ENCODE measurements at places on chromosomes 5 and 9. TPM values are rescaled to one million over a fixed set of nuclear protein-coding genes. Genes with fewer than 3 reads are reported as not detected.
A peak's percentile ranks its signal among the peaks of the same experiment; 100 is the strongest.

DNA sequence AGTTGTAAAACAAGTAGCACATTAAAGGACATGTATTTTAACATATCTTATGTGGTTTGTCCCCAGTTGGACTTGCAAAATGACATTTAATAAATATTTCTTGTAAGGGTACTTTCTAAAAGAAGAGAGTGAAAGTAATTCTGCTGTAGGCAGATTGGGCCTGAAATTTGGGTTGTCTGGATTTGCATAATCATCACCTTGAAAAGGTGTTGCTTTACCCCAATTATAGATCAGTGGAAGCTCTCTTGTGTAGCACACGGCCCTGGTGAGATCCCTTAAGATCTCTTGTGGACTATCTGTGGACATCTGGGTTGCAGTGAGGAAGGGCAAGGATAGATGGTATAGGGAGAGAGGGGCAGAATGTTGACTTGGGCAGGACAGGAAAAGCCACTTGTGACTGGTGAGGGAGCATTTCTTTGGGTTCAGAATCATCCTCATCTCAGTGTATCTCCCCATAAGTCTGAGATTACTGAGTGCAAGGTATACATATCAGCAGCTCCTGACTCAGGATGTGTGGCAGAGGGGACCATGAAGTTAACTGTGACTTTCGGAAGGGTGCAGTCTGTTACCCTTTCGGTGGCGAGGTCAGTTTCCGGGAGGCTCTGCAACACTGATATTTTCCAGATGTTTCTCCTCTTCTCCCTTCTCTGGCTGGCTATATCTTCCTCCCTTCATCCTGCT is 2.0 kb upstream of the TNFAIP8 start:
- peak; percentile 61 for DNase-seq
- H3K27me3 ChIP-seq = no peaks in the 10 kb centered on the region
- peak overlapping the region; percentile 81 for H3K27ac ChIP-seq
- H3K4me3 ChIP-seq = peak overlapping the region; percentile 45
- peaks cover 53% of the 10 kb centered on the region for H3K36me3 ChIP-seq
- H3K4me1 ChIP-seq = peaks cover 61% of the 10 kb centered on the region

DNA sequence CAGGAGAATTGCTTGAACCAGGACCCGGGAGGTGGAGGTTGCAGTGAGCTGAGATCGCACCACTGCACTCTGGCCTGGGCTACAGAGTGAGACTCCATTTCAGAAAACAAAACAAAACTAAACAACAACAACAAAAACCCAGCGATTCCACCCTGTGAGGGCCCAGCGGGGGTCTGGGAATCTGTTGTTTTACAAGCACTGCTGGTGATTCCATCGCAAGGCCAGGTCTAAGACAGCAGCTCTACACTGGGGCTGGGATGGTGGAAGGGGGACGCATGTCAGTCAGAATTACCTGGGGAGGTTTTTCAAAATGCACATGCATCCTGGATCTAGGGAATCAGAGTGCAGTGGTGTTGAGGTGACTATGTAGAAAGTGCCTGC is 90.9 kb downstream of the ANKRD55 start:
- no peaks in the 10 kb centered on the region for H3K27me3 ChIP-seq
- no peak overlapping the region for H3K4me3 ChIP-seq
- peaks cover 35% of the 10 kb centered on the region for H3K4me1 ChIP-seq

DNA sequence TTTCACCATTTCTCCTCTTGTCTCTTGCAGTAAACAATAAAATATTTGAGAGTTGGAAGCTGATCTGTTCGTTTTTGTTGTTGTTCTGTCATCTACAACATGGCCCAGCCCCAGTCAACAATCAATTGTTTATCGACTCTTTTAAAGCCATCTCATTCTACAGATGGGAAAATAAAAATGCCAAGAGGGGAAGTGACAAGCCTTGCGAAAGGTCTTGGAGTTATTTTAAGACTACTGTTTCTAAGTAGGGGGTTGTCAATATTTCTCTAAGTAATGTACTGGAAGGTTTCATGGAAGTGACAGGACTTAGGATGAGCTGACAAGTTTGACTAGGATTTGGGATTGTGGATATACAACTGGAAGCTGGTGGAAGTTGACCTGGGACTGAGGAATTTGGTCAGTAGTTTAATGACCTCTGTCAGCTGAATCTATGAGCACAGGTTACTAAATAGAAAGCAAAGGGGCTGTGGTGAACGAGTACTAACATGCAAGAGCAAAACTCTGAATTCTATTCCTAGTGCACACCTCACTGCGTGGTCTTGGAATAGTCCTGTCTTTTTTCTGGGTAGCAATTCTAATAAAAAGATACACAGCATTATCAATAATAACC is 57.5 kb upstream of the ADRB2 start:
- H3K36me3 ChIP-seq = no peaks in the 10 kb centered on the region
- H3K27me3 ChIP-seq = peaks cover 27% of the 10 kb centered on the region
- no peak overlapping the region for H3K27ac ChIP-seq
- no peaks in the 10 kb centered on the region for H3K4me1 ChIP-seq
- H3K4me3 ChIP-seq = no peak overlapping the region
- DNase-seq = no peak

- H3K27me3 ChIP-seq = no peaks in the 10 kb centered on the region
- DNase-seq = no peak
- H3K27ac ChIP-seq = no peak overlapping the region
- no peak overlapping the region for H3K4me3 ChIP-seq
Observed at GRCh38 chr5:68189613-68190012, 25.9 kb upstream of the PIK3R1 start.

- H3K36me3 ChIP-seq = peaks cover 22% of the 10 kb centered on the region
- H3K4me3 ChIP-seq = no peak overlapping the region
- no peaks in the 10 kb centered on the region for H3K4me1 ChIP-seq
- H3K27me3 ChIP-seq = no peaks in the 10 kb centered on the region
- DNase-seq = no peak
Observed at GRCh38 chr5:103094737-103095136, 25.2 kb downstream of the GIN1 start.

DNA sequence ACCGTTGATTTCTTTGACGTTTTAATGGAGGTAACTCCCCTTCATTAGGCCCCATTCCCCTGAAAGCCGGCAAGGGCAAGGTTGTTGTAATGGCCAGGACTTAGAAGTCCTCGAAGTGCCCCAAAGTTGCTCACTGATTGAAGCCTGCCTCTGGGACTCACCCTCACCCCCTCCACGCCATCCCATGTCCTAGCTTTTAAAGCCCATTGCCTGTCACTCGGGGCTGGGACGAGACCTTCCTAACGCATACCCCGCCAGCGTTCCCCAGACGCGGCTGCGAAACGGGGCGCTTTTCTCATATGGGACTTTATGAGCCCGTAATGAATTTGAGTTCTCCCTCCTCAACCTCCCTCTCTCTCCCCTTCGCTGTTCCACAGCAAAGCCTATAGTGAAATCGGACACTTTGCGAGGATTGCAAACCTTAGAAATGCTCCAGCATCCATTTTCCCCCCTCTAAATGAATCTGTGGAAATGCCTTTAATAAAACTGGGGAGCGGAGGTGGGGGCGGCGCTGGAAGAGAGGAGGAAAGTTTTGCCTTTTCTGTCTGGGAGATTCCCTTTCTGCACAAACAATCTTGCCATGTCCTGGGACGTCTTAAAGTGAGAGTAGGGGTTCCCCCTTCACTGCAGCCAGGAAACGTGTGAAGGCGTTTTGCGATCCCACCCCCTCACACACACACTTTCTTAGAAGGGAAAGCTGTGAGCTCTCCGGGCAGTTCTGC is 1.5 kb downstream of the PAPPA start:
- peaks cover 69% of the 10 kb centered on the region for H3K27me3 ChIP-seq
- H3K4me3 ChIP-seq = no peak overlapping the region
- H3K4me1 ChIP-seq = peaks cover 8% of the 10 kb centered on the region
- H3K36me3 ChIP-seq = no peaks in the 10 kb centered on the region
- DNase-seq = no peak

GRCh38 chr9:136482046-136482792 is 621 bp downstream of the SEC16A start:
- H3K4me3 ChIP-seq = peak overlapping the region; percentile 87
- H3K27ac ChIP-seq = peak overlapping the region; percentile 98
- H3K36me3 ChIP-seq = peaks cover 27% of the 10 kb centered on the region
- H3K27me3 ChIP-seq = no peaks in the 10 kb centered on the region
- H3K4me1 ChIP-seq = peaks cover 35% of the 10 kb centered on the region

- H3K36me3 ChIP-seq = no peaks in the 10 kb centered on the region
- H3K27ac ChIP-seq = no peak overlapping the region
- peak; percentile 52 for DNase-seq
- H3K4me3 ChIP-seq = no peak overlapping the region
- H3K4me1 ChIP-seq = peaks cover 23% of the 10 kb centered on the region
- peaks cover 5% of the 10 kb centered on the region for H3K27me3 ChIP-seq
Observed at GRCh38 chr5:109656829-109657228, 32.9 kb upstream of the MAN2A1 start.

- no peak overlapping the region for H3K27ac ChIP-seq
- no peaks in the 10 kb centered on the region for H3K27me3 ChIP-seq
- H3K4me1 ChIP-seq = peaks cover 2% of the 10 kb centered on the region
- no peak overlapping the region for H3K4me3 ChIP-seq
Observed at GRCh38 chr5:168947212-168947868, 353.6 kb downstream of the SLIT3 start.

DNA sequence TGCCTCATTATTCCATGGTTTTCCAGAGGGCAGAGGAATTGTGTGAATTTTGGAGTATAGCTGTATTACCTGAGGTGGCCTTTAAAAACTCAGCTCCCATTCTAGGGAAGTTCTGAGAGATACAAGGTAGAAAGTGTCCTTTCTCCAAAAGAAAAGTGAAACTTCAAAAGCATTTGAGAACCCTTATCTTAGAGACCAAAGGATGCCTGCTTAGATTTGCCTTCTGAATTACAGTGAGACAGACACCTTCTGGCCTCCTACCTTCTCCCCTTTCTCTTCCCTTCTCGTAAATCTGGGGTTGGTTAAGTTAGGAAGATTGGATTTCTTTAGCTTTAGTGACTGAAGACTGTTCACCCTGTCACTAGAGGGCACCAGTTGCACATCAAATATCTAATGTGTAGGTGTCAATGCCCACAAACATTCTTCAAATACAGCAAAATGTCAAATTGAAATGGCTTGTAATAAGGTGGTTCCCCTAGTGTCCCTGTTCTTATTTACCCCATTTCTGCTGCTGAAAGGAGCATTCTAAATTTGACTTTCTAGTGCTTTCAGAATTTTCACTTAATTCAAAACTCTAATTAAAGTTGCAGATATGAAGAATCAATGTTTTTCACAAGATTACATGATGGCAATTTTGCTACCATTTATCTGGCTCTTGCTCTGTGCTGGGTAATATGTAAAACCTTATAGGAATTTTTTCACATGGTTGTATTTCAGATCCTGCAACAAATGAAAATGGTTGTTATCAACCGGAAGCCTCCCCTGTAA is 46.7 kb downstream of the PRRC1 start:
- peaks cover 11% of the 10 kb centered on the region for H3K4me1 ChIP-seq
- H3K27me3 ChIP-seq = peaks cover 10% of the 10 kb centered on the region
- H3K4me3 ChIP-seq = no peak overlapping the region
- peak; percentile 74 for DNase-seq

GRCh38 chr5:158868546-158868945 is 231.2 kb downstream of the EBF1 start:
- DNase-seq = no peak
- no peaks in the 10 kb centered on the region for H3K4me1 ChIP-seq
- H3K4me3 ChIP-seq = no peak overlapping the region
- no peaks in the 10 kb centered on the region for H3K36me3 ChIP-seq

DNA sequence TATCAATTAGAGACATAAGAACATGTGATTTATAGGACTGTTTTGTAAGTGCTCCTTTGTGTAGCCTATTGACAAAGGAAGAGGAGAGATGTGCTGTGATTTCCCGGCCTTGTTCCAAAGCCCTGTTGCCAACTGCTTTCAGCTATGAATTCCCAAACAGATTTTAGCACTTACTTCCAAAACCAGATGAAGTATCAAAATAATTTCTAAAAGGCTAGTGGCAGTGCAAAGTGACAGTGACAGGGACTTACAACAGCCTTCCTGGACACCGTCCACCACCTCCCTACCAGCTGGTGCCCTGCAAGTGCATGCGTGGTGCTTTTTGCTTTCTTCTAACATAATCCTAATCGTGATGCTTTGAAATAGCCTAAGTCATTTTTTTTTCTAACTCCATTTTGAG is 254.1 kb upstream of the ACTBL2 start:
- no peak overlapping the region for H3K27ac ChIP-seq
- no peak for DNase-seq
- no peaks in the 10 kb centered on the region for H3K4me1 ChIP-seq
- H3K27me3 ChIP-seq = peaks cover 4% of the 10 kb centered on the region

- H3K4me3 ChIP-seq = no peak overlapping the region
- H3K27ac ChIP-seq = no peak overlapping the region
- peaks cover 4% of the 10 kb centered on the region for H3K36me3 ChIP-seq
- H3K27me3 ChIP-seq = peaks cover 7% of the 10 kb centered on the region
Observed at GRCh38 chr5:71695071-71695470, 24.0 kb upstream of the CARTPT start.

- H3K27me3 ChIP-seq = peaks cover 32% of the 10 kb centered on the region
- H3K4me1 ChIP-seq = peaks cover 9% of the 10 kb centered on the region
- H3K36me3 ChIP-seq = no peaks in the 10 kb centered on the region
Observed at GRCh38 chr9:69674716-69675438, 2.7 kb upstream of the APBA1 start.

- no peak for DNase-seq
- H3K4me3 ChIP-seq = no peak overlapping the region
- H3K4me1 ChIP-seq = no peaks in the 10 kb centered on the region
Observed at GRCh38 chr5:17305017-17305416, 87.6 kb downstream of the BASP1 start.

- H3K36me3 ChIP-seq = no peaks in the 10 kb centered on the region
- H3K27me3 ChIP-seq = no peaks in the 10 kb centered on the region
- no peaks in the 10 kb centered on the region for H3K4me1 ChIP-seq
- H3K27ac ChIP-seq = no peak overlapping the region
- H3K4me3 ChIP-seq = no peak overlapping the region
- DNase-seq = no peak
Observed at GRCh38 chr9:107815782-107816560, 326.4 kb upstream of the KLF4 start.

DNA sequence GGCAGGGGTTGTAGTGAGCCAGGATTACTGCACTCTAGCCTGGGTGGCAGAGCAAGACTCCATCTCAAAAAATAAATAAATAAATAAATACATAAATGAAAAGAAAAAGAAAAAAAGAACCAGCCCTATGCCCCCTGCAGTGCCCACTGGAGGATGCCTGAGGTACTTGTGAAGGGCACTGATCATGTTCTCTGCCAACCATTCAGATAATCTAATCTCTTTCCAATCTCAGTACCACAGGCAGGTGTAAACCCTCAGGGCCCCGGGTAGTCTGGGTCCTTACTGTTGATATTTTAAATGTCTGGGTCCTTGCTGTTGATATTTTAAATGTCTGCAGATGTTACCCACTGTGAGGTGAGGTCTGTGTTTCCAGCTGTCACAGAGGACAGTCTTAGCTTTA is 321.8 kb upstream of the ADCY2 start:
- no peak overlapping the region for H3K27ac ChIP-seq
- no peak for DNase-seq
- H3K36me3 ChIP-seq = no peaks in the 10 kb centered on the region
- no peak overlapping the region for H3K4me3 ChIP-seq

- DNase-seq = peak; percentile 42
- H3K36me3 ChIP-seq = no peaks in the 10 kb centered on the region
- H3K27ac ChIP-seq = no peak overlapping the region
- peaks cover 16% of the 10 kb centered on the region for H3K4me1 ChIP-seq
Observed at GRCh38 chr9:135989722-135990467, 28.7 kb upstream of the UBAC1 start.

GRCh38 chr9:122923947-122924346 is 7.4 kb downstream of the ZBTB26 start:
- peaks cover 3% of the 10 kb centered on the region for H3K36me3 ChIP-seq
- no peak overlapping the region for H3K27ac ChIP-seq
- DNase-seq = no peak
- peaks cover 3% of the 10 kb centered on the region for H3K4me1 ChIP-seq

HCN1 gene
- total RNA-seq = not detected

SHROOM1 gene
- 2.0 TPM for total RNA-seq

KYAT1 gene
- 17.0 TPM for total RNA-seq

SKP2 gene
- 55.8 TPM for total RNA-seq

SLC6A7 gene
- total RNA-seq = not detected

INSYN2B gene
- not detected for total RNA-seq

ODF2 gene
- total RNA-seq = 83.6 TPM

HK3 gene
- total RNA-seq = not detected

SEMA4D gene
- 290 TPM for total RNA-seq

ARL14EPL gene
- total RNA-seq = not detected
